ENCODE measurements at places on chromosomes 3 and 15.

DNA sequence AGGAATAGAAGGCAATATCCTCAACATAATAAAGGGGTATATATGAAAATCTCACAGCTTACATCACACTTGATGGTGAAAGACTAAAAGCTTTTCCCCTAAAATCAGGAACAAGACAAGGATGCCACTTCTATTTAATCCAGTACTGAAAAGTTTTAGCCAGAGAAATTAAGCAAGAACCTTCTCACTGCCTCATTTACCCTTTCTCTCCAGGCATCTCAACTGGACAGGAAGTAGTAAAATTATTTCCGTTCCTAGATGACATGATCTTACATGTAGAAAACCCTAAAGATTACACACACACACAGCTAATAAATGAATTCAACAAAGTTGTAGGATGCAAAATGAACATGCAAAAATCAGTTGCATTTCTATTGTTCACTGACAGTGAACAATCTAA, 11.2 kb downstream of the SCAP start:
- no peak for DNase-seq

- DNase-seq: no peak
Observed at GRCh38 chr3:64642327-64643151, 45.3 kb downstream of the ADAMTS9 start.

GRCh38 chr3:114104414-114104813, 47.9 kb downstream of the QTRT2 start:
- no peak for DNase-seq

DNA sequence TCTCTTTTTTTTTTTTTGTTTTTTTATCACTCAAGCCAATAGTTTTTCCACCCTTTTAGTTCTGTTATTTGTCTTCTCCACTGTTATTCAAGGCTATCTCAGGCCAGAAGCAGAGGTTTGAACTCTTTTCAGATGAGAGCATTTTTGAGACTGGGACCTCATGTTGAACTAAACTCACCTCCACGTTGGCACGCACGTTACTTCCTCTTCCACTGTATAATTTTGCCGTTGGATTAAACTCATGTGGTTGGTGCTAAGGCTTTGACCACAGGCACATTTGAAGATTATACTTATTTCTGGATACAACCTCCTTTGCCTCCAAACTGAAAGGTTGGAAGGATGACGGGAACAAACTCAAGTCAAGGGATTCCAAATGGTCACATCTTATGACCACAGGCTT, 501.3 kb upstream of the TPRG1 start:
- no peak for DNase-seq

GRCh38 chr3:41674449-41674848, 287.5 kb downstream of the ULK4 start:
- DNase-seq: no peak

DNA sequence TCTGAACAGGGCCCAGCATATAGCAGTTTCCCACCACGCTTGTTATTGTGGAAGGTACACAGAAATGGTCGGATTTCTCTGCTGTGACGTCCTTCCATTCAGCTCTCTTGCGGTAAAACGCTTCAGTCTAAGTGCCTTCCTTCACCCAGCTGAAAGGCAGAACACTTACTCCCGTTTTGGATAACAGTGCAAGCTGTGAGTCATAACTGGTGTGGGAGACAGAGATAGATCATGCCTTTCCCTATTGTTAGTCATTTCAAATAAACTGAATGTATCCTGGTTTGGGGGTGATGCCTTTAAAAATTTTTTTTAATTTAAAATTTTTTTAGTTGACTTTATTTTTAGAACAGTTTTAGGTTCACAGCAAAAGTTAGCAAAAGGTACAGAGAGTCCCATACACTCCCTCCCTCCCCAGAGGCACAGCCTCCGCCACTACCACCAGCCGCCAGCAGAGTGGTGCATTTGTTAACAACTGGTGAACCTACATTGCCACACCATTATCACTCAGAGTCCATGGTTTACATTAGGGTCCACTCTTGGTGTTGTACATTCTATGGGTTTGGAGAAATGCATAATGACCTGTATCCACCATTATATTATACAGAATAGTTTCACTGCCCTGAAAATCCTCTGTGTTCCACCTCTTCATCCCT, 94.9 kb upstream of the NSMCE3 start:
- peak; percentile 18 for DNase-seq

GRCh38 chr3:180571831-180572598, 29.9 kb upstream of the TTC14 start:
- no peak for DNase-seq

- DNase-seq: no peak
Observed at GRCh38 chr15:97082830-97083229, 752.3 kb downstream of the NR2F2 start.

GRCh38 chr15:45242289-45242688, 9.7 kb upstream of the SLC28A2 start:
- no peak for DNase-seq

- DNase-seq: no peak
Observed at GRCh38 chr15:67074886-67075229, 9.5 kb downstream of the SMAD3 start.

GRCh38 chr15:88649286-88649733, 10.5 kb downstream of the ISG20 start:
- peak; percentile 93 for DNase-seq

- DNase-seq: no peak
Observed at GRCh38 chr3:173921732-173922131, 524.2 kb downstream of the NLGN1 start.

DNA sequence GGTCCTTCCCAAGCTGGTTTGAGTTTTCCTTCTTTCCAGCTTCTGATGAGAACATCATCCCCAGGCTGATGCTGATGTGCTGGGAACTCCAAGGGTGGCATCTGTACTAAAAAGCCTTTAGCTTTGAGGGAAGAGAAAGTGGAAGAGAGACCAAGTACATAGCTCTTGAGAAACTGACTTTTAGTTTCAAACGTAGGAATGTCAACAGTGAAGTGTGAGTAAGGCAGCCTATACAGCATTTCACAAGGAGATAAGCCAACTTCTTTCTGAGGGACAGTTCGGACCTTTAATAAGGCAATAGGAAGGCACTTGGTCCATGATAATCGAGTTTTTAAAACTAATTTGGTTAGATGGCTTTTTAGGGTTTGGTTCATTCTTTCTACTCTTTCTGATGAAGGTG, 53.7 kb downstream of the DLG1 start:
- no peak for DNase-seq

GRCh38 chr3:129001806-129002572, 885 bp downstream of the EFCC1 start:
- DNase-seq: no peak

GRCh38 chr3:105906345-105906744, 37.5 kb upstream of the CBLB start:
- no peak for DNase-seq

- peak; percentile 68 for DNase-seq
Observed at GRCh38 chr3:146895026-146895749, 290.0 kb upstream of the PLSCR5 start.

DNA sequence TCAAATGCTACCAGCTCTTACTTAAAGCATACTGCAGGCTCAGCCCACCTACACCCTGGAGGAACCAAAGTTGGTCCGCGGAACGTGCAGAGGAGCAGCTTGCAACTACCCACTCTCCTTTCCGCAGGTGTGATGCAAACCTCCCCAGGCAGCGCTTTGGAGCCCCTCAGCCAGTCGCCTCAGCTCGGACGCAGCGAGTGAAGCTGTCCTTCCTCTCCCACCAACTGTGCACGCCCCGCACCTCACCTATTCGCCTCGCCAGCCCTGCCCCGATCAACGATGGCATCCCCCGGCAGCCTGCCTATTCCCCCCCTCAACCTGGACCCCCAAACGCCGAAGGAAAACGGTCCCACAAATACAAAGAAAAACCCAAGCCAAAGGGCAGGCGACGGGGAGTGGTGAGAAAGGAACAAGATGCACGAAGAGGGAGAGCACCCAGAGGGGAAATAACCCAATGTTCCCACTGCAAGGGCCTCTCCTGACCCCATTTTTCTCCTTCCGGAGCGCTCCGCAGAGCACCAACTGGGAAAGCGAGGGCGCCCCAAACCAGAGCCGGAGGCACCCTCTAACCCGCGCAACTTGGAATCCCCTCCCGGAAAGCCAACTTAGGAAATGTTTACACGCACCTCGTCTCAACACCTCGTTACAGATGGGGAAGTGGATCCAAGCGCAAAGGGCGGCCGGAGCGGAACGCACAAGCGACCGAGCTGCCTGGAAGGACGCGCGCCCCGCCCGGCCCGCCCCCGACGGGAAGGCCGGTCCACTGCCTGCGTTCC, 665 bp downstream of the GLB1 start:
- DNase-seq: no peak
